CD4-positive, alpha-beta T cell treated with Interleukin-10 for 1 hour (primary cell): ENCODE measurements at places on chromosomes 7 and 10.

- DNase-seq = no peak
Observed at GRCh38 chr7:39184391-39184790, 206.7 kb downstream of the POU6F2 start.

DNA sequence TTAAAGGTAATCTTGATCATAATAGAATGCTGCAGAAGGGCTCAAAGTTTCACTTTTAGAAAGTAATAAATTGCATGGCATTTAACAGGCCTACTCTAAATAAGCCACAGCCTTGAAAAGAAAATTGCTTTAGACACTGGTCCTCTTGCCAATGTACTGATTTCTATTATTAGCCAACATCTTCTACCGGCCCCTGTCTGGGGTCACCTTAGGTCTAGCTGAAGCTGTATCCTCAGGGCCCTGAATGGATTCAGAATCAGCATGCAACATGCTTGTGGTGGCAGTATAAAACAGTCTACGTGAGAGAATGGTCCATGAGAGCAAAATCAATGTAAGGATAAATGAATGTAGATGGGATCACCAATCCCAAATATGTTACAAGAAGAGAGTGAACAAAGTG lies 541.9 kb downstream of the PCDH15 start:
- DNase-seq = no peak

DNA sequence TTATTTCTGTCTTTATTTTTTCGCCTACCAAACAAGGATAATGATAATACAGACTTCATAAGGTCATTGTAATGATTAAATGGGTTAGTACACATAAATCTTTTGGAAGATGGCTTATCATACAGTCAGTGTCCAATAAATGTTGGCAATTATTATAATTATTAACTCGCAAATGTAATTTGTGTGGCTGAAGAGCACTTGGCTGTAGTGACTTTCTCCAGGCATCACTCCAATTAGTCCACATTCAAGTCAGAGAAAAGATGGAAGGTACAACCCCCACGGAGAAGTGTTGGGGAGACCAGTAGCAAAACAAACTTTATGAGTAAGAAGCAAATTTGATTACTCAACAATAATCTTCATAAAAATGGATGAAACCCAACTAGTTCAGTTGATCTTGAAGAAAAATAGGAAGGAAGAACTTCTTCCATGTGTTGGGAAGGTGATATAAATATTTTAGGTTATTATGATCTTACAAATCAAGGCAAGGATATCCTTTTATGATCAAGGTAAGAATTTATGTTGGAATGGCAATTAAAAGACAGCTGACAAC lies 5.1 kb downstream of the AOAH start:
- DNase-seq = no peak

DNA sequence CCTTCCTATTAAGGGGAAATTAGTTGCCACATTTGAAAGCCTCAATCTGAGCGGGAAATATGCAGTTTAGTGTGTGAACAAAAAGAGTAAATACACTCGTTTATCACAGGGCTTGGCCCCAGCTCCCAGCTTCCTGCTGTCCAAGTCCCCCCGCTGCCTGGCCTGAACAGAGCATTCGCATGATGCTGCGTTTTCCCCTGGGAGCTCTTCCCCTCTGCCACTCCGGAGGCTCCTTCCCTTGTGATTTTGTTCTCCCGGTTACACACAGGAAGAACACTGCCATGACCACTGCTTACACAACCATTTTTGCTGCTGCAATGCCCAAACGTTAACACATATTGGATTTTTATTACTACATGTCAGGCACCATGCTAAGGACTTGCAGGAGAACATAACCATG lies 120.7 kb upstream of the ADARB2 start:
- DNase-seq = no peak

DNA sequence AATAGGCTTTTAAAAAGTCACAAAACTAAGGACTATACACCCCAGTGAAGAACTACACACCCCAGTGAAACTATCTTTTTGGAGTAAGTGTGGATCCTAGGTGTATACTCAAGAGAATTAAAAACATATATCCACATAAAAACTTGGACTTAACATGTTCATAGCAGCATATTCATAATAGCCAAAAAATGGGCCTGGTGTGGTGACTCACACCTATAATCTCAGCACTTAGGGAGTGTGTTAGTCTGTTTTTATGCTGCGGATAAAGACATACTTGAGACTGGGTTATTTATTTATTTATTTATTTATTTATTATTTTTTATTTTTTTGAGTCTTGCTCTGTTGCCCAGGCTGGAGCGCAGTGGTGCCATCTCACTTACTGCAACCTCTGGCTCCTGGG lies 19.0 kb upstream of the COMTD1 start:
- DNase-seq = no peak

DNA sequence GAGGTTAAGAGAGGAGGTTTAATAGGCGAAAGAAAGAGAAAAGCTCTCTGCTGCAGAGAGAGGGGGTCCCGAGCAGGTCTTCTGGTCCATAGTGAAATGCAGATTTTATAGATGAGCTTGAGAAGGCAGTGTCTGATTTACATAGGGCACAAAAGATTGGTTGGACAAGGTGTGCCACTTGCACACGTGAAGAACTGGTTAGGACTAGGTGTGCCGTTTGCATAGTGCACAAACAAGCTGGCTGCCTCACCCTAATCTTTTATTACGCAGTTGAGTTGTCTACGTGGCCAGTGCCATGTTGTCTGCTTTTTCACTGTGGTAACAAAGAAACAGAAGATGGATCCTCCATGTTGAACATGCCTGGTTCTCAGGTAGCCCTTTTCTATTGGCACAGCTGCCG lies 82.6 kb downstream of the AMPH start:
- no peak for DNase-seq

- DNase-seq = peak; percentile 25
Observed at GRCh38 chr10:89837165-89838043, 136.0 kb downstream of the KIF20B start.

- DNase-seq = no peak
Observed at GRCh38 chr10:652233-652632, 37.2 kb downstream of the DIP2C start.

DNA sequence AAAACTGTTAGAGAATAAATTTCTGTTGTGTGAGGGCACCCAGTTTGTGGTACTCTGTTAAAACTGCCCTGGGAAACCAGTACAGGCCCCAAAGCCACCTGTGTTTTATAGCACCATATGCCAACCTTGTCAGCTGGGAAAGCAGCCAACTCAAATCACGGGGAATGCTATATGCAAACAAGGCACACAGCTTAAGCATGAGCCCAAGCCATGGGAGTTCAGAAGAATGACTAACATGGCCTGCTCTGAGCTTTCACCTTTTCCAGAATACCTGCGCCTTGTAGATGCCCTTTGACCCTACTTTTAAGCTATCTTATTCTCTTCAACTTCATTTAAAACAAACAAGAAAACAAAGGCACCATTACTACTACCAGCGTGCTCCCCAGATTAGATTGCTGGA lies 5.5 kb upstream of the SLC25A13 start:
- no peak for DNase-seq

- DNase-seq = no peak
Observed at GRCh38 chr10:21336476-21337170, 188.9 kb downstream of the SKIDA1 start.

- no peak for DNase-seq
Observed at GRCh38 chr10:123742751-123743440, 76.7 kb downstream of the GPR26 start.

DNA sequence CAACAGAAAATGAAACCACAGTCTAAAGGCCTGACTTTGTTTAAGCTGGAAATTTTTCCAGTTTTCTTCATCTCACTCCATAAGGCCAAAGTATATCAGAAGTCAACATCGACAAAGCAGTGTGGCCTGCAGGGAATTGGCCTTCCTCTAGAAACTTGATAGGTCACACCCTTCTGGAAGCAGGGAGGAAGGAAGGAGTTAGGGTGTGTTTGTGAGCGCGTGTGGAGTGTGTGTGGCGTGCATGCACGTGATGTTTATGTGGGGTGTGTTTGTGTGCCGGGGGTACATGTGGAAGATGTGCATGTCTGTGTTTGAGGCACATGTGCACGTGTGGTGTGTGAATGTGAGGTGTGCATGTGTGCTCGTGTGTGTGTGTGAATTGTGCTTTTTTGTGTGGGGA lies 28.6 kb downstream of the ZC3HAV1 start:
- DNase-seq = no peak
